ENCODE measurements at places on chromosomes 7 and 10.

GRCh38 chr7:126818393-126819196 is 434.1 kb downstream of the GRM8 start:
- DNase-seq, result no peak

DNA sequence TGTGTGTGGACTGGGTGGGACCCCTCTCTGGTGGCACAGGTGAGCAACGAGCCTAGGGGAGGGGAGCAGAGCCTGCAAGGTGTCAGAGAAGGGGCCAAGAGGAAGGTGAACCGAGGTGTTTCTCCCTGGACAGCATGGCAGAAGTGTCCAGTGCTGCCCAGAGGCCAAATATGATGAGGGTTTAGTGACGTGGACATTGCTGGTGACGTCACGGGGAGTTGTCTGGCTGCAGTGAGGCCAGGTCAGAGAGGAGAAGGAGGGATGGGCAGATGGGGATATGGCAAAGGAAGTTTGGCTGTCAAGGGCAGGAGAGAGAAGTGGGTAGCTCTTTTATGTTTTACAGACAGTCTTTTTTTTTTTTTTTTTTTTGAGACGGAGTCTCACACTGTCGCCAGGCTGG is 2.6 kb upstream of the ZNF853 start:
- no peak for DNase-seq

GRCh38 chr10:70958396-70958795 is 70.0 kb upstream of the PCBD1 start:
- DNase-seq, result no peak

- DNase-seq, result no peak
Measured at GRCh38 chr10:32070645-32071044, 14.4 kb upstream of the KIF5B start.

- no peak for DNase-seq
Measured at GRCh38 chr7:29314148-29314547, 119.6 kb downstream of the CHN2 start.

- DNase-seq, result no peak
Measured at GRCh38 chr10:72414642-72415041, 59.9 kb upstream of the DNAJB12 start.

DNA sequence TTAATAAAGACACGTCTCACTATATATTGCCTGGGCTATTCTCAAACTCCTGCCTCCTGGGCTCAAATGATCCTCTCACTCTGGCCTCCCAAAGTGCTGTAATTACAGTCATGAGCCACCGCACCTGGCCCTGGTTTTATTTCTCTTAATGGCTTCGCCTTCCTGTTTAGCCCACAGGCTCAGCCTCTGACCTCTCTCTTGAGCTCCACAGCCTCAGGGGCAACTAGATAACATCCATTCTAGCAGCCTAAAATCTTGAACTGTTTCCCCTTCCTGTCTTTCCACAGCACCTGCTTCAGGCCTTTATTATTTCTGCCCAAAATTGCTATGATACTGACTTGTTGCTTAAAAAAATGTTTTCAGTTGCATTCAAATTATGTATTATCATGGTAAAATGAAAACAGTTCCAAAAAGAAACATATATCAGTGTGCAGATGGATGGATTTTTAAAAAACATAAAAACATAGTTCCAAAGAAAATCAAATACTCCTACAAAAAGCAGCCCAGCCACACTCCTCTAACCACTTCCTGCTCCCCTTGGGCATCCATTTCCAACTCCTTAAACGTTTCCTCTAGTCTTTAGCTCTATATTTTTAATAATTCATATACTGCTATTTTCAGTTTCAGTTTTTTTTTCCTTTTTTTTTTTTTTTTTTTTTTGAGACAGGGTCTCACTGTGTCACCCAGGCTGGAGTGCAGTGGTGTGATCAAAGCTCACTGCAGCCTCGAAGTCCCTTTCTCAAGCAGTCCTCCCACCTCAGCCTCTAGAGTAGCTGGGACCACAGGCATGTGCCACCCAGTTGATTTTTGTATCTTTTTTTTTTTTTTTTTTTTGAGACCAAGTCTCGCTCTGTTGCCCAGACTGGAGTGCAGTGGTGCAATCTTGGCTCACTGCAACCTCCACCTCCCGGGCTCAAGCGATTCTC is 5.1 kb upstream of the BAZ1B start:
- DNase-seq, result no peak

DNA sequence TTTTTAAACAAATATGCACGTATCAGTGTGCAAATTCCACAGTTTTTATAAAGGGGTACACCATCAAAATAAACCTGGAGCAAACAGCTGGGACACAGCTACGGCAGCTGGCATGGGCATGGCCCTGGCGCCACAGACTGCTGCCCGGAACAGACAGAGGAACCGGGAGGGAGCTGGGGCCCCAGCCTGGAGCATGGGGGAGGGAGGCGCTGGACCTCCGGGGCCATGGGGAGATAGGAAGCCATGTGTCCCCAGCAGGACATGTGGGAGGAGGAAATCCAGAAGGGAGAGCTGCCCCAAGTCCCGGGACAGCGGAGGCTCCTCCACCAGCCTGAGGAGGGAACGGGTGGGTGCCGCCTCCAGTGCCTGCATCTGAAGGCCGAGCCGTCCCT is 180.1 kb downstream of the MAD1L1 start:
- no peak for DNase-seq

DNA sequence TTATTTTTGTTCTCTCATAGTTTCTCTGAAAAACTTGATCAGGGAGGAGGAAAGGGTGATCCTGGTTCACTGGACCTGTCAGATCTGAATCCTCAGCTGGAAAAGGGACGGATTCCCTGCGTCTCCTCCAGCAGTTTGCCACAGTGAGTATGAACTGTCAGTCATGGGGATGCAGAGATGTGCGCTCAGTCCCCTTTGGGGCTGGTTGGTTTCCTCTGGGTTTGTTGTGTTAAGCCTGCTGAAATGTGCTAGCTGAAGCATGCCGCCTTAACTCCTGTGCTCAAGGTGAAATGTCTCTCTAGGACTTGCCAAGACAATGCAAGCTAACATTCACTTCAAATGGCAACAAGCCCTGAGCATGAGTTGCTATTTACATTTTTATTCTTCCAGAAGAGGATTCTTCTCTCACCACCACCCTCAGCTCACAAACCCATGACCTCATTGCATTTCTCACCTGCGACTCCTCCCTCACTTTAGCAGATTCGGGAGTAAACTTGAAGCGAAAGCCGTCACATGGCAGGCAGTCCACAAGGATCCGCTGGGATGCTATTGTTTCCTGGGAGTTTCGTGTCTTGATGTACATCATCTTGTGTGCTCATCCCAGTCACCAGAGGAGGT is 192.9 kb upstream of the FZD8 start:
- no peak for DNase-seq

GRCh38 chr10:114022766-114023597 is 20.7 kb upstream of the ADRB1 start:
- DNase-seq, result no peak

- DNase-seq, result no peak
Measured at GRCh38 chr7:51644216-51644615, 327.6 kb upstream of the COBL start.

GRCh38 chr10:24299578-24300260 is 90.8 kb downstream of the KIAA1217 start:
- DNase-seq, result no peak

GRCh38 chr10:130337696-130338635 is 201.8 kb downstream of the GLRX3 start:
- DNase-seq, result no peak

GRCh38 chr10:132392811-132393694 is 3.9 kb upstream of the PWWP2B start:
- no peak for DNase-seq

DNA sequence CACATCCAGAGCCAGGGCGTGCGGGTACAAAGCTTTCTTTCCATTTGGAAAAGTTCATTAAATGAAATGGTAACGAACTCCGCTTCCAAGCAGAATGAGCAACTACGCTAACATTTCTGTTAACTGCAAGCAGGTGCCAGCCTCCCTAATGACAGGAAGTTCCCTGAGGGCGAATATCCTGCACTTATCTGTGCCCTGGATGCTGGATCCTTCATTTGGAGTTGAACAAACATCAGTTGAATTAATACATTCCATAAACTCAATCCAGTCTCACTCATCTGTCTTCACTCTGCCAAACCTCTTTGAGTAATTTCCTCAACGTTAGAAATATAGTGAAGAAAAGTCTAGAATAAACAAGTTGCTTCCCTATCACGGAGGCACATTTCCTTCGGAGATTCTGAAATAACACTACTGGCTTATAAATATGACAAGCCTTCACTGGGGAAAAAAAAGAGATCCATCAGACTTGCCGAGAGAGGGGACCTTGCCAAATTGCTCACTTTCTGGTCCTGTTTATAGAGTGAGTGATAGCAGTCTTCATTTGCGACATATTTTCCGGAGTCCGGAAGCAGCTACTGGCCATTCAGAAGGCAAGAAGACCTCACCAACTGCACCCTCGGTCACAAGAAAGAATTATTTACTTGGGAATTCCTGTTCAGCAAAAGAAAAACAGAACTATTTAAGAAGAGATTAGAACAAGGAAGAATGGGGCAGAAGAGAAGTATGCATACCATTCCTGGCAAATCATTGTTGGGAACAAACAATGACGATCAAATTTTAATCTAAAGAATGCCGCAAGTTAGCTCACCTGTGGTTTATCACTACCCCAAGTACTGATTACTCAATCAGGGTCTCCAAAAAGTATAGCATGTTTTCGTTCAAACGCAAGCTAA is 196.4 kb downstream of the FAM107B start:
- DNase-seq, result no peak

GRCh38 chr10:125797994-125798662 is 22.5 kb upstream of the MMP21 start:
- no peak for DNase-seq

DNA sequence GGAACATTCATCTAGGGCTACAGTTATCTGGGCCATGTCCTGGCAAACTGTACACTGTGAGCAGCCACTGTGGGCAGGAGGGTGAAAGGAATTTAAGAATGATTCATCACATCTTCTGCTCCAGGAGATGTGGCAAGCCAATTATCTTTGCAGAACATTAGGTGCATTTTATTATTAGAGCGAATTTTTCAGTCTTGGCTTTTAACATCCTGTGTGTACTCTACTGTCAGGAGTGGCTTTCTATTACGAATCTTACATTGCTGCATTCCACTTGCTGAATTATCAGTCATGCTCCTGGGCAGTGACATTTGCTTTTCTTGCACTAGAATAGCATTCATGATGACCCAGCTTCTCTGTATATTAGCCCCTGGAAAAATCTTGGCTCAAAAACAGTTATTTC is 109.2 kb upstream of the TARP start:
- no peak for DNase-seq

GRCh38 chr10:122121059-122121458 is 132.1 kb downstream of the TACC2 start:
- no peak for DNase-seq

DNA sequence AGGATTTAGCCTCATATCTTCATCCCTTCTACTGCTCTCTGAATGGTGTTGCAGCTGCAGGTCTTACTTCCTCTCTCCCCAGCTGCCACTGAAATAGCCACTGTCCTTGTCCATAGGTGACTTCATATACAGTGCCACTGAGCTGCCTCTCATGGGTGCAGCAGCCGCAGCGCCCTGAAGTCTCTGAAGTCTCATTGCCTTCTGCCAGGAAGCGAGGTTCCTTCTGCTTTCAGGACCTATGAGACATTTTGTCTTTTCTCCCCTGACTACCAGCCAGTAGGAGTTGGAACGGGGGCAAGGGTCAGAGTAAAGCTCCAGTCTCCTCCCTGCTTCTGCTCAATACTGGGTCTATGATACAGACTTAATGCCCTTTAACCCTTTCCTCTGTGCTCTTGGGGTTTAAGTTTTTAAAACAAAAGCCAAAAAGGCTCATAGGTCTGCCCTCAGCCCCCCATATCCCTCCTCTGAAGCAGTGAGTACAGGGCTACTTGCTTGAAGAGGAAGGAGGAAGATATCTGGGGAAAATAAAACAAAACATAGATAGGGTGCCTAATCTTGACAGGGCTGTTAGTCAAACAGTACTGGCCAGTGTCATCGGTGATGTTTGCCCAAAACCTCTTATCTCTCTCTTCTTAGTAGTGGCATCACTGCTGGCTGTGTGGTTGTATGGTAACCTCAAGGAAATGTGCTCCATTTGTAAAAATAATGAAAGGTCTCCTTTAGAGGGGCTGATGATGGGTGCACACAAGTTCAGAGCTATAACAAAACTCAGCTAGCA is 7.1 kb downstream of the PLCE1 start:
- no peak for DNase-seq

- no peak for DNase-seq
Measured at GRCh38 chr7:34747867-34748727, 90.1 kb downstream of the NPSR1 start.

Data from T-cell (primary cell).